ENCODE measurements at places on chromosomes 2 and 18. TPM values are rescaled to one million over a fixed set of nuclear protein-coding genes. Genes with fewer than 3 reads are reported as not detected.

DNA sequence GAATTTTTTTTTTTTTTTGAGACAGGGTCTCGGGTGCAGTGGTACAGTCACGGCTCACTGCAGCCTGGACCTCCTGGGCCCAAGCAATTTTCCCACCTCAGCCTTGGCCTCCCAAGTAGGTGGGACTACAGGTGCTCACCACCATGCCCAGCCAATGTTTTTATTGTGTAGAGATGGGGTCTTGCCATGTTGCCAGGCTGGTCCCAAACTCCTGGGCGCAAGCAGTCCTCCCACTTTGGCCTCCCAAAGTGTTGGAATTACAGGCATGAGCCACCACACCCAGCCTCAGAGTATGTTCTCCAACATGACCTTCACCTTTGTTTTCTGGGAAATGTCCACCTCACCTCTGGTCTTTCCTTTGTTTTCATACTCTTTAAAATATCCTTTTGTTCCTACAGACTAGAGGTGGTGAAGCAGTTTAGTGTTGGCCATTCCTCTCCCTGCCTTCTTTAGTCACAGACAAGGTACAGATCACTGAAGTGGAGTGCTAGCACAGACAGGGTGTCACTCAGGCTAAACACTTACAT is 19.5 kb upstream of the MOCOS start:
- peaks cover 61% of the 10 kb centered on the region for H3K36me3 ChIP-seq
- no peak for DNase-seq
- no peaks in the 10 kb centered on the region for H3K4me1 ChIP-seq
- no peak overlapping the region for H3K27ac ChIP-seq
- H3K27me3 ChIP-seq = no peaks in the 10 kb centered on the region

C2orf78 gene
- total RNA-seq = not detected

DNA sequence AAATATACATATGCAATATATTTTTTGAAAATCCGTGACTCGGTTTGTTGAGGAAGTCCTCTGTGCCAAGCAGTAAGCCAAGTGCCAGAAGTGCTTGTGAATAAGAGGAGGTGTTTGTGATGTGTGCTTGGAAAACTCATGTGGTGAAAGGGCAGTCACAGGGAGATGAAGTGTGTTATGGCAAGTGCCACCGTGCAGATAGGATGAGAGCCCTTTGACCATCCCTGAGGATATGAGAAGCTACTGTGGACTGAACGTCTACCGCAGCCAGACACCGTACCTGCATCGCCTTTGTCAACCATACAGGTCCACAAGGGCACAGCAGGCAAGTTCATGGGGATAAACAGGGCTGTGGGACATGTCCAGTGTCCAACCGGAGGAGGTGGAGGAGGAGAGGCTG is 288.9 kb upstream of the MYT1L start:
- no peak overlapping the region for H3K27ac ChIP-seq
- no peaks in the 10 kb centered on the region for H3K27me3 ChIP-seq
- DNase-seq = no peak
- H3K4me3 ChIP-seq = no peak overlapping the region
- H3K4me1 ChIP-seq = no peaks in the 10 kb centered on the region
- H3K36me3 ChIP-seq = no peaks in the 10 kb centered on the region

GRCh38 chr18:52339891-52340371 is at the start of gene DCC:
Gene DCC (plus strand): TSS chr18:52340197. CDS start chr18:52340788, 591 bp downstream.
- no peak within 1 kb of the TSS for H3K27ac ChIP-seq
- no peaks in the 10 kb centered on the region for H3K36me3 ChIP-seq
- H3K4me3 ChIP-seq = peak within 1 kb of the TSS; percentile 6
- peak; percentile 32 for DNase-seq
- H3K27me3 ChIP-seq = peaks cover 7% of the 10 kb centered on the region

STARD6 gene
- not detected for total RNA-seq

GRCh38 chr2:206105038-206105437 is 19.1 kb upstream of the INO80D start:
- no peaks in the 10 kb centered on the region for H3K4me1 ChIP-seq
- no peaks in the 10 kb centered on the region for H3K27me3 ChIP-seq
- H3K27ac ChIP-seq = no peak overlapping the region
- no peaks in the 10 kb centered on the region for H3K36me3 ChIP-seq
- no peak overlapping the region for H3K4me3 ChIP-seq

- no peaks in the 10 kb centered on the region for H3K27me3 ChIP-seq
- H3K36me3 ChIP-seq = no peaks in the 10 kb centered on the region
- no peak for DNase-seq
Measured at GRCh38 chr2:162465430-162465829, 121.5 kb downstream of the GCA start.

DNA sequence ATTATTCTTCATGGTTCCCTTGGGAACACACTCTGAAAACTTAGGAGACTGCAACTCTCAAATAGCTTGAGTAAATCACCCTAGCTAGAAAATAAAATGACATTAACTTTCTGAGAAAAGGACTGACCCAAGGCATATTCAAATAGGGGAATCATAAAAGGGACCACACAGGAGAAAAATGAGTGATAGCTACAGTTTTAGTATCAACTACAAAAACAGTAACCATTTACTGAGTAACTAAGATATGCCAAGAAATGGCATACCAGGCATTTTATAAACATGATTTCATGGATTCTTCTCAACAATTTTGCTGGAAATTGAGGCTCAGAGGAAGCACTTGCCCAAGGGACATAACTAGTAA is 84.5 kb downstream of the AFF3 start:
- no peaks in the 10 kb centered on the region for H3K27me3 ChIP-seq
- DNase-seq = no peak
- H3K27ac ChIP-seq = no peak overlapping the region
- H3K4me3 ChIP-seq = no peak overlapping the region
- no peaks in the 10 kb centered on the region for H3K36me3 ChIP-seq

GRCh38 chr18:64234321-64234720 is 85.4 kb upstream of the LINC00305 start:
- no peaks in the 10 kb centered on the region for H3K36me3 ChIP-seq
- no peak overlapping the region for H3K27ac ChIP-seq
- H3K27me3 ChIP-seq = no peaks in the 10 kb centered on the region
- DNase-seq = no peak

GRCh38 chr2:27219091-27219490 is 1.9 kb downstream of the CAD start:
- no peak overlapping the region for H3K27ac ChIP-seq
- H3K36me3 ChIP-seq = no peaks in the 10 kb centered on the region
- no peak overlapping the region for H3K4me3 ChIP-seq
- H3K27me3 ChIP-seq = no peaks in the 10 kb centered on the region
- peaks cover 9% of the 10 kb centered on the region for H3K4me1 ChIP-seq

GRCh38 chr2:140509765-140510164 is 1621.1 kb downstream of the LRP1B start:
- no peaks in the 10 kb centered on the region for H3K36me3 ChIP-seq
- H3K4me3 ChIP-seq = no peak overlapping the region
- no peak overlapping the region for H3K27ac ChIP-seq
- no peaks in the 10 kb centered on the region for H3K4me1 ChIP-seq

- H3K4me1 ChIP-seq = no peaks in the 10 kb centered on the region
- no peaks in the 10 kb centered on the region for H3K36me3 ChIP-seq
- H3K27ac ChIP-seq = no peak overlapping the region
- no peaks in the 10 kb centered on the region for H3K27me3 ChIP-seq
Measured at GRCh38 chr18:31268985-31269406, 49.0 kb upstream of the DSG1 start.

SLC9A4 gene
- not detected for total RNA-seq

GRCh38 chr2:181070119-181070835 is 89.9 kb downstream of the UBE2E3 start:
- H3K27me3 ChIP-seq = no peaks in the 10 kb centered on the region
- no peaks in the 10 kb centered on the region for H3K36me3 ChIP-seq
- H3K4me3 ChIP-seq = no peak overlapping the region
- DNase-seq = no peak
- H3K4me1 ChIP-seq = no peaks in the 10 kb centered on the region

COL6A3 gene
- 58.1 TPM for total RNA-seq

PLEKHH2 gene
- total RNA-seq = 273 TPM

POTEI gene
- not detected for total RNA-seq

DNA sequence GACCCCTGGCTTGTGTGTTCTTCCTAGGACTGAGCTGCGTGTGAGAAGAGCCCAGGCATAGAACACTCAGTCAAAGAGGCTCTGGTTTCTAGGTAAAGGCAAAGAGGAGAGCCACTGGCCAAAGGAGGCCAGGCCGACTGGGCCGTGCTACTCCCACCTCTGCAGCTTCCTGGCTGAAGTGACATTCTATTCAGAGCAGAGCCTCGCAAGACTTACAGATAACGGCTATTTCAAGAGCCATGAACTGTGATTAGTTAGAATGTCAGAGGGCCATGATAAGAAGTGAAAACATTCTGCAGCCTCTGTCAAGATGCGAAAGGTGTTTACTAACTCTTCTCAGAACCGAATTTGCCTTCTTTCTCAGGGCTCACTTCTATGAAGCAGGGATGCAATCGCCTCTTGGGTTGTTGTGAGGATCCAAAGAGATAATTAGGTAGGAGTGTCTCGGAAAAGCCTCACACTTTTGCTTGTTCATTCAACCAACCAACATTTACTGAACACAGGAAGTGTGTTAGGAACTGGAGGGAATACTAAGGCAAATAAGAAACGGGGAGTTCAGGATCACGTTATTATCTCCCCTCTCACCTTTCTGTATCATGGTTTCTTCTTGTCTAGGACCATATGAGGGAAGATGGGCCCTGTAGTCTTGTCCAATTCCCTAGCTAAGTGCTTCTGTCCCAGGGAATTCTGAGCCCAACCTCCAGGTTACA is 3.4 kb upstream of the DNAJC5G start:
- no peaks in the 10 kb centered on the region for H3K36me3 ChIP-seq
- no peak overlapping the region for H3K4me3 ChIP-seq
- H3K27me3 ChIP-seq = no peaks in the 10 kb centered on the region
- no peak overlapping the region for H3K27ac ChIP-seq

- no peaks in the 10 kb centered on the region for H3K36me3 ChIP-seq
- H3K27me3 ChIP-seq = no peaks in the 10 kb centered on the region
- no peak overlapping the region for H3K27ac ChIP-seq
- no peaks in the 10 kb centered on the region for H3K4me1 ChIP-seq
- no peak overlapping the region for H3K4me3 ChIP-seq
Measured at GRCh38 chr2:105007367-105007766, 30.5 kb upstream of the MRPS9 start.

DNA sequence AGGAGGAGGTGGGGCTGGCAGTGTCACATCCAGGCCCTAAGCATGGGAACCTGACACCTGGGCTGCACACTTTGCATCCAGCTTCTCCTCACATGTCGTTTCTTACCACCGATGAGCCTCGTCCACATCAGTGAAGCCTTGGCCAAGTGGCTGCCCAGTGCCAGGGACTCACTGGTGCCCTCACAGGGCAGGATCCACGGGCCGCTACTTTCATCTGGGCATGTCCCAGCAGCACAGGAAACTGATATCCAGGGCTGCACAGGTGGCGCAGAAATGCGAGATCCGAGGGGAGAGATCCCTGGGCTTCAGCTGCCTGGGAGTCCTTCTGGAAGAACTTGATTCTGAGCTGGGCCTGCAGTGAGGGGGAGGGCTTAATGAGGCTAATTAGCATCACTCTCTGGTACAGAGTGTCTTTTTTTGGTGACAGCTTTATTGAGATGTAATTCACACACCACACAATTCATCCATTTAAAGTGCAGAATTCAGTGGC is 291.6 kb upstream of the HDAC4 start:
- no peak for DNase-seq
- H3K36me3 ChIP-seq = no peaks in the 10 kb centered on the region
- no peaks in the 10 kb centered on the region for H3K4me1 ChIP-seq
- no peak overlapping the region for H3K27ac ChIP-seq

- DNase-seq = no peak
- no peak overlapping the region for H3K27ac ChIP-seq
- no peak overlapping the region for H3K4me3 ChIP-seq
Measured at GRCh38 chr2:224846161-224846560, 130.0 kb upstream of the CCDC195 start.

DNA sequence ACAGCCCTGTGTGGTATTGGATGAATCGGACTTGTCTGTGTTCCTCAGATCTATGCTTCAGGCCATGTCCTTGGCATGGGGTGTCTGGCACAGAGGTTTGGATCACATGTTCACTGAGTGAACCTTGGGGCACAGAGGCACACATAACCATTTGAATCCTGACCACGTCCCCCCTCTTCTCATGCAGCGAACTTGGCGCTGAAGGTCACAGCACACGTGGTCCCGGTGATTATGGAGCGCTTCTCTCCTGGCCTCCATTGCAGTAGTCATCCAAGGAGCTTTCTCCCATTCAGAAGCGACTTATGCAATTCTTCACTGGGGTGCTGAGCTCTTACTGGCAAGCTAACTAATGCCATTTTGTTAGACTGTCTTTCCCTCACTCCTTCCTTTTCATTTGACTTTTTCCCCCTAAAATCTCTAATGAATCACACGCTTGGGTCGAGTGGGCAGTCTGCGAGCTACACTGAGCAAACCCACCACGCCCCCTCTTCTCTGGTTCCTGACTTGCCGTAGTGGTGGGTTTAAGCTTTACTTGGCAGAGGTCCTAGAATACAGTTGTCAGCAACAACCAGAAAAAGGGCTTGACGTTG is 59.4 kb downstream of the KCNG2 start:
- H3K27me3 ChIP-seq = no peaks in the 10 kb centered on the region
- no peak overlapping the region for H3K4me3 ChIP-seq

DNA sequence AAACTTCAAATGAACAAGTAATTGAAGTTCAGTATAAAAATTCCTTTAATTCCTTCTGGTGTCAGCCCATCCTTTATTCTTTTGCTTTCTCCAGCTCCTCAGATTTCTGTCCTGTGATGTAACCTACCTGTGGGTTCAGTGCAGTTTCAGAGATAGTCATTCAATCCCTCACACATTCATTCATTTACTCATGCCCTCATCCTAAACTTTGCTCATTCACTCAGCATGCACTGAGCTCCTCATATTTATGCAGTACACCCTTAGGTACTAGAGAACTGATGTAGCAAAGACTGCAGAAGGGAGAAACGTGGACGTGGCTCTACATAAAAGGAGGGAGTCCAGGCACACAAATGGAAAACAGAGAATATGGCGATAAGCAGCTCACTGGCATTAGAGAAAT is 45.3 kb upstream of the STAT1 start:
- H3K4me1 ChIP-seq = no peaks in the 10 kb centered on the region
- no peaks in the 10 kb centered on the region for H3K27me3 ChIP-seq
- H3K27ac ChIP-seq = no peak overlapping the region
- H3K4me3 ChIP-seq = no peak overlapping the region

DNA sequence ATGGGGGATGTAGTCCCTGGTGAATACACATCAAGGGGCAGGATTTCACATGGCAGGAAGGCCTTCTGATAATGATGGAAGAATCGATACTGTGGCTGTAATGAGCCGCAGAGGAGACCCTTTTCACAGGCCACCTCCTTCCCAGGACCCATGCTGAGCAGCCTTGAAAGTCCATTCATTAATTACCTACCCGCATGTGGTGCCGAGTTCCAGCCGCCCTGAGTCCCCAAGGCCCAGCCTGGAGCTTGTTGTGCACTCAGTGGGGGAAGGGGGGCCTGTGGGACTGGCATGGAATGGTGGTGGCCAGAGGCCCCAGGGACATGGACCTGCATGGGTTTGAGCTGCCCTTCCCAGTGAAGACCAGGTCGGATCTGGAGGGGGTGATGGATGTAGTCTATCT is 25.5 kb downstream of the ASB18 start:
- no peak overlapping the region for H3K27ac ChIP-seq
- H3K36me3 ChIP-seq = no peaks in the 10 kb centered on the region
- peaks cover 2% of the 10 kb centered on the region for H3K27me3 ChIP-seq
- no peak overlapping the region for H3K4me3 ChIP-seq

Data from upper lobe of left lung (tissue), 6 donors.